NCI-H2171 (cell line): ENCODE measurements at places on chromosomes 4 and X.

- DNase-seq = no peak
Measured at GRCh38 chr4:155724731-155725130, 34.1 kb upstream of the GUCY1B1 start.

GRCh38 chrX:110477593-110478228 lies 119.1 kb downstream of the RTL9 start:
- DNase-seq = no peak

GRCh38 chr4:122539861-122540465 lies 80.9 kb downstream of the IL21 start:
- no peak for DNase-seq

DNA sequence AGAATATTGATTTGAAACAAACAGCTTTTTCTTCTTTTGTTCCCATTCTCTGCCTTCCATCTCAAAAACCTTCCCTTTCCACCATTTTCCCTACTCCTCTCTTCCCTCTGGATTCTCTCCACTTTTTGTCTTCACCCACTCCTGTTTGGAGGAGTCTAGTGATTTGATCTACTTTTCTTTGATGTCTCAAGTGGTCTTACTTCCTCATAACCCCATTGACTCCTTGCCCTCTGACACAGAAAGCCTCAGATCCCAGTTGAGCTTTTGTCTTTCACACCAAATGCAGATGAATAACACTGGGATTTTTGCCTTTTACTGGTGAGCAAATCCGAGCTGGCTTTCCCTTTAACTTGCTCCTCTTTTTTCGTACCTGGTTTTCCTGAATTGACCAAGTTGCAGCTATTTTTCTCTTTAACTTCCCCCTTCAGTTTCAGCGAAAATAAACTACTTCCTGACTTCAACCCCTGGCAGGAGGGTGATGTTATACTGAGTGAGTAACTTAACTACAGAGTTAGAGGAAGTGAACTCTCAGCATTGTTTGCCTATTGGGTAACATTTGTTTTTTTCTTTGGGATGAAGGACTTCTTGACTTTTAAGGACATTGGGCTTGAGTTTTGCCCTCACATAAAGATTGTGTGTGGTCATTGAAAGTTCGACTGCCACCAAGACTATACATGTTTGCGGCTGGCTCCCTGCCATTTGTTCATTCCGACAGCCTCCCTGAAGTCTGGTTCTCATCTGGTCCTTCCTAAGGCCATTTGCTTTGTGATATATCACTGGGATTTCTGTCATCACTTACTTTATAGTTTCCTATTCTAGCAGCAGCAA lies 392.8 kb upstream of the NR3C2 start:
- DNase-seq = no peak

DNA sequence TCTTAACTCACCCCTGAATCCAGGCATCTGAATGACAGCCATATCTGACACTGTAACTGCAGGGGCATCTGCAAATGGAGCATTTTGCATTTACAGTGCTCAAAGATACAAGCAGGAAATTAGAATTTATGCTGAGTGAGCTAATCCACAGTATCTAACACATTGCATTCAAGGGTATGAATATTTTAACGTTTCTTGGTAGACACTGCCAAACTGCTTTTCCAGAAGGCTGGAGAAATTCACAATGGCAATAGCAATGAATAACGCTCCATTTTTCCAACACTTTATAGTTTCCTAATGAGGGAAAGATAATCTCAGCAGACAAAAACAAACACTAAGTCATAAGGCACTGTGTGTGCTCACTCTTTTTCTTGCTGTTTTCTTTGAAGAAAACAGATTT lies 30.9 kb downstream of the AADAT start:
- no peak for DNase-seq

DNA sequence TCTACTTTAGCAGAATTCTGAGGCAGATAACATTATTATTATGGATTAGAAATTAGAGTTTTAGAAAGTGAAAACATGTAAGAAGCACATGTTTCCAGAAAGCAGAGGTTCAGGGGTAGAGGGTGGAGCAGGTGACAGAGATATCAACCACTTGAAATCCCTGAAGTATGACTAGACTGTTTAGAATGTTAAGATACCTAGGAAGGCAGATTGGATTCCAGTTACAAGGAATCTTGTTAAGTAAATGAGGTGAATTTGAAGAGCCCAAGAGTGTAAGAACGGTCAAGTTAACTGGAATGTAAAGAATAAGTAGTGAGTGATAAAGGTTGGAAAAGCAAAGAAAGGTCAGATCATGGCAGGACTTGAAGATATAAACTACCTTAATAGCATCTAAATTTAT lies 37.6 kb downstream of the ARSJ start:
- DNase-seq = no peak

- DNase-seq = no peak
Measured at GRCh38 chr4:139076016-139076744, 60.6 kb downstream of the NOCT start.

GRCh38 chr4:60389633-60390032 lies 810.5 kb upstream of the ADGRL3 start:
- no peak for DNase-seq

GRCh38 chr4:175935016-175935661 lies 123.1 kb upstream of the GPM6A start:
- no peak for DNase-seq

DNA sequence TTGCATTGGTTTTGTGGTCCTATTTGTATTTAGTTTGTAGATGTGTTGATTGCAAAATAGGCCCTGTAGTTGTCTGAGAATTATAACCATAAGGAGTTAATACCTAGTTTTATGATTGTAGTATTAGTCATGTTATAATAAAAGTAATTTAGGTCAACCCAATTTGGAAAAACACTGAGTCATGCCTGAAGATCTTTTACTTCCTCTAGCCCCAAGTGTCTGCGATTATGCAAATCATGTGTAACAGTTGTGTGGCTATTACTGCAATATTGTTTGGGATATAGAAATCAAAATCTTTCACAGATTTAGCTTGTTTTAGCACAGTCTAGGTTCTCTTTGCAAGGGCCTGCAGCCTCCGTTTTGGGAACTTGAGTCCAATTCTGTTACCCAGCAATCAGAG lies 12.6 kb downstream of the SRD5A3 start:
- DNase-seq = no peak

DNA sequence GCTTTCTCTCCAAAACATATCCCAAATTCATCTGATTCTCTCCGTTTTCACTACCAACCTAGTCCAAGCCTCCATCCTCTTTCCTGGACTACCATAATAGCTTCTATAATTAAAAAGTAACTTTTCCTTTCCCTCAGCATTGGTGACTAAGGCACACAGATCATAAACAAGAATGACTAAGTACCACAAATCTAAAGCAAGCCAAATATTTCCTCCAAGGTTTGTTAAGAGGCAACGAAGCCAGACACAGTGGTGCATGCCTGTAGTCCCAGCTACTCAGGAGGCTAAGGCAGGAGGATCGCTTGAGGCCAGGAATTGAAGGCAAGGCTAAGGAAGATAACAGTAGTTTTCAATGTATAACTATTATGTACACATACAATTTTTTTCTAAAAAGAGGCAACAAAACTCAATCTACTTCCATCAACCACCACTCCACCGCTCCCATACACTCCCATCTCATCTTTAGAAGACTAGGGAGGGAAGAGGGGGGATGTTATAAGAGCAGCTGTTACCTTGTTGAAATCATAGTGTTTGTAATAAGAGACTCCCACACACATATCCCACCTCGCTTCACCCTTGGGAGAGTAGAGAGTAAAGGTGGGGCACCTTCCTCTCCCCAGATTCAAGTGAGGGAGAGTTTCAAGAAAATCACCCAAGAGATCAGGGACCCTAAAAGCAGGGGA lies 4.2 kb upstream of the JCHAIN start:
- no peak for DNase-seq

DNA sequence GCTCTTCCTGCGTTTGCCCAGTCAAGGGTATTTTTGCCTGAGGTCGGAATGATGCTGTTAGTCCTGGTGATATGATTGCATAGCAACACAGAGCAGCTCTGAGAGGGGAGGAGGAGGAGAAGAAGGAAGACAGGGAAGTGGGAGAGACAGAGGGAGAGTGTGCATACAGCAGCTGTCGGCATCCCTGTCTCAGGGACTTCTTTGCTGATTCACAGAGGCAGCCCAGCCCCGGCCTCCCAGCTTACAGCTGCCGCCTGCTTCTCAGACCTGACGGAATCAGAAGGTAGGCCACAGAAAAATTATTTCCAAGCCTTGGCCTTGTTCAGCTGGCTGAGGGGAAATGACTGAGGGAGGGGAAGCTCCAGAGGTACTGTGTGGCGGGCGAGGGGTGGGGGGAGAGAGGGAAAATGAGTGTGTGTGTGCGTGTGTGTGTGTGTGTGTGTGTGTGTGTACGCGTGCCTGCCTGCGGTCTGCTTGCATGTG lies 319 bp downstream of the DRP2 start:
- no peak for DNase-seq

DNA sequence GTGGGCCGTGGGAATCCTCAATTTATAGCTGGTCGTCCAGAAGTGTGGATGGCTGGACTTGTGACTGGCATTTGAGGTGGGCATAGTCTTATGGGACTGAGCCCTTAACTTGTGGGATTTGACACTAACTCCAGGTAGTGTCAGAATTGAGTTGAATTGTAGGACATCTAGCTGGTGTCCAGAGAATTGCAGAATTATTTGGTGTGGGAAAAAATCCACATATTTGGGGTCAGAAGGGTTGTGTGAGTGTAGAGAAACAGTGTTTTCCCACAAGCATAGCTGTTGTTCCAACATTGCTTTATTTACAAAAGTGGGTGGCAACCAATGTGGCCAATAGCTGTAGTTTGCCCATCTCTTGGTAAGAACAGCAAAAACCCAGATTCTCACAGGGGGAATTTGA lies 91.3 kb downstream of the MOSPD2 start:
- no peak for DNase-seq

GRCh38 chrX:65920620-65921019 lies 119.3 kb downstream of the VSIG4 start:
- peak; percentile 81 for DNase-seq

DNA sequence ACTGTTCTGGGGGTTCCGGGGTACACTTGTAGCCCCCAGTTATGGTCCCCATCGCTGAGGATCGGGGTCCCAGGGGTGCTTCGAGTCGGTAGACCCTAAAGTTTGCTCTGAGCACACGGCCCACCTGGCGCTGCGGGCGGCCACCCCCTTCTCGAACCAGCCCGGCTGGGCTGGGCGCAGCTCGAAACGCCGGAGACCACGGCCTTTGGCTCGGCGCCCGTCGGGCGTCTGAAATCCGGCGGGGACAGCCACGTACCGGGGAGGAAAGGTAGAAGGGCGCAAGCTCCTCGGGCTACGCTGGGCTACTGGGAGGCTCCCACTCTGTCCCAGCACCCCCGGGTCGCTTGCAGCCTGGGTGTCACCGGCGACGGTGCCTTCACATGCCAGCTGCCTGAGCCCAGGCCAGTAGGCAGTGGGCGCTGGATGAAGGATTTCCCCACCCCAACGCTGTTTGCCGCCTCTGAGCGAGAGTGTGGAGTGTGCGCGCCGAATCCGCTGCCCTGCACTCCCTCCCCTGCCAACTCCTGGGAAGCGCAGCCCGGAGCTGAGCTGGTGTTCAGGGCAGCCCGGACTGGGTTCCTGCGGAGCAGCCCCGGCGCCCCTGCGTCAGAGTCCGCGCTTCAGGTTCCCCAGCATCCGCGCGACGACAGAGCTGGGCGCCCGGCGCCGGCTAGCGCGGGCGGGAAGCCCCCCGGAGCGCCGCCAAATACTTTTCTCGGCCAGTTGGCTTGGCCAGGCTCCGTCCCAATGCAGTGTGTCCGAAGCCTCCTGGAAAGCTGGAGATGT lies 637 bp downstream of the MAMLD1 start:
- no peak for DNase-seq

DNA sequence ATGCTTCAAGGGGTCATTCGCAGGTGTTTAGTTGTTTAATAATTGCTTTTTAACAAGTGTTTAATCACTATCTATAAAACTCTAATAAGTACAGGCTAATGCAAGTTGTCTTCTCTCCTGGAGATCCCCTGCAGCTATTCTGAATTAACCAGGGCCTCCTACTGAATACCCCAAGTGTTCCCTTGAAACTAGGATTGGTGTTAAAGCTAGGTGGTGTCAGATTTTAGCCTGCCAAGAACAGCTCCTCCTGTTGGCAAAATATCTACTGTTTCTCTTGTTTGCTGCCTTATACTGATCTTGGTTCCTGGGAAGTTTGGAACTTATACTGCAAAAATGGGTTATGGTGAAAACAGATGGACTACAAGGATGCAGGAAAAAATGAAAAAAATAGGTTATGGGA lies 26.1 kb upstream of the TMEM154 start:
- DNase-seq = no peak

GRCh38 chr4:150938873-150939499 lies 76.1 kb downstream of the LRBA start:
- no peak for DNase-seq

DNA sequence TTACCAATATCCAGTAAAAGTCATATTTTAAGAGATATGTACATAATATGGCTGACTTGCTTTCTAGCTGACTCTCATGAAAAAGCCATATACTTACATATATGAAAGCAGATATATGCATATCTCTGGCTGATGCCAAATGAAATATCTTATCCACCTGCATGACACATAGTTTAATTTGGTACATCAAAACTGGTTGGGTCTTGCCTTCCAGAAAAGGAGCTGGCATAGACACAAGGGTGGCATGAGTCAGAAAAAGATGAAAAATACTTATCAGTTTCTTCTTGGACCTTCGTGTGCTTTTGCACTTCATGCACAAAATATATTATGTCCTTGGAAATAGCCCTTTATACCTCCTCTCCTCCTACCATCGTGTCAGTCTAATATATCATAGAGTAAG lies 32.1 kb downstream of the TIGD4 start:
- DNase-seq = no peak

DNA sequence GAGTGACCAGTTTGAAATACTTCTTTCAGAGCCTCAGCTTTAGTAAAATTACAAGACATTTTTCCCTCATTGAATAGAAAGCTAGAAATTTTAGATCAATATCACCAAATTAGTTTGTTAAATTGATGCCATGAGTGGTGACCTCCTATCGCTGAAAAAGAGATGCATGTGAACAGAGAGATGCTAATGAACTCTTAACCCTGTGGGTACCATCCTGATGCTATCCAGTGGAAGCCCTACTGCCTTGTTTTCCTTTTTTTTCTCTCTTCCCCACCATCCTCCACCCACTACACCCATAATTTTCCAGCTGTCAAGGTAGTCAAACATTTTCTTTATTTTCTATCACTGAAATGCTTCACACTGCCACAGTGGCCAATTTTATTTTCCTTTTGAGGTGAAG lies 61.9 kb downstream of the PPEF1 start:
- DNase-seq = no peak

DNA sequence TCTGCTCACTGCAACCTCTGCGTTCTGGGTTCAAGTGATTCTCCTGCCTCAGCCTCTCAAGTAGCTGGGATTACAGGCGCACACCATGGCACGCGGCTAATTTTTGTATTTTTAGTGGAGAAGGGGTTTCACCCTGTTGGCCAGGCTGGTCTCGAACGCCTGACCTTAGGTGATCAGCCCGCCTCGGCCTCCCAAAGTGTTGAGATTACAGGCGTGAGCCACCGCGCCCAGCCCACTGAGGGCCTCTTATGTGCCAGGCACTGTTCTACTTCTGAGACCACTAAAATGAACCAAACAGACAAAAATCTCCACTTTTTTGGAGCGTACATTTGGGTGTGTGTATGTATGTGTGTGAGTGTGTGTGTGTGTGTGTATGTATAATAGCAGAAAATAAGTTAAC lies 117.2 kb upstream of the H2AZ1 start:
- DNase-seq = no peak

GRCh38 chrX:20116087-20116576 lies 575 bp downstream of the MAP7D2 start:
- DNase-seq = no peak
